Mesendoderm (in vitro differentiated cells): ENCODE measurements at places on chromosomes 2 and 18.
A peak's percentile ranks its signal among the peaks of the same experiment; 100 is the strongest.

GRCh38 chr2:168239281-168239680 lies 8.1 kb downstream of the STK39 start:
- no peak for DNase-seq

- no peak for DNase-seq
These were observed 48.5 kb downstream of the ANTXR1 start for GRCh38 chr2:69061525-69061924.

GRCh38 chr18:35658112-35658511 lies 76.6 kb downstream of the GALNT1 start:
- peak; percentile 62 for DNase-seq

DNA sequence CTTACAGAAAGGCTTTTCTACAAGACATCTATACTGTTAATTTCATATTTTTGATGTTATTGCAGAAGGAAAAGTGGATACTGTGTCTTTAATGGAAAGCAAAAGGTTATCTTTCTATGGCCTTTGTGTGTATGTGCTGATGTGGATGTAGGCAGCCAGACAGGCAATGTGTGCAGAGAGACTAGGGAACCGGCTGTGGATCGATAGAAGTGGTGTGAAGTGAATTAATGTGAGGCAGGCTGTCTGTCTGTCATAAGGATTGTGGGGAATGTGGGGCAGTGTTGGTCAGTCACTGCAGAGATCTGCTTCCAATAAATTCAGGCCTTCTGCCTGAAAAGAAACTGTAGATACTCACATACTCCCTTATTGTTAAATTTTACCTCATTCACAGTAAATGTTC lies 156.7 kb downstream of the WDR7 start:
- DNase-seq = no peak

GRCh38 chr2:159456500-159457426 lies 159.6 kb downstream of the BAZ2B start:
- DNase-seq = no peak

- peak; percentile 80 for DNase-seq
These were observed 152.1 kb downstream of the THSD7B start for GRCh38 chr2:136917411-136917881.

GRCh38 chr2:105798595-105798994 lies 53.9 kb downstream of the NCK2 start:
- no peak for DNase-seq

DNA sequence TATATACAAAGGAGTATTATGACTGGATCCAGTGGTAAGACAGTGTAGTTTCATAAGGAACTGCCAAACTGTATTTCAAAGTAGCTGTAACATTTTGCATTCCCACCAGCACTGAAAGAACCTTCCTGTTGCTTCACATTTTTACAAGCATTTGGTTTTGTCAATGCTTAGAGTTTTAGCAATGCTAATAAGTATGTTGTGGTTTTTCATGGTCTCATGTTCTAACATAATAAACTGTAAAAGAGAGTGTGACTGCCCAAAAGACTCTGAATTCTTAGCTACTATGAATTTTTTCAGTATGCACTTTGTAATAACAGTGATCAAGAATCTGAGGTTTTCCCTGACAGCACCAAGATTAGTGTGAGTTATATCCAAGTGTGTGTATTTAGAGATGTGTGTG lies 604.2 kb downstream of the XIRP2 start:
- DNase-seq = no peak

DNA sequence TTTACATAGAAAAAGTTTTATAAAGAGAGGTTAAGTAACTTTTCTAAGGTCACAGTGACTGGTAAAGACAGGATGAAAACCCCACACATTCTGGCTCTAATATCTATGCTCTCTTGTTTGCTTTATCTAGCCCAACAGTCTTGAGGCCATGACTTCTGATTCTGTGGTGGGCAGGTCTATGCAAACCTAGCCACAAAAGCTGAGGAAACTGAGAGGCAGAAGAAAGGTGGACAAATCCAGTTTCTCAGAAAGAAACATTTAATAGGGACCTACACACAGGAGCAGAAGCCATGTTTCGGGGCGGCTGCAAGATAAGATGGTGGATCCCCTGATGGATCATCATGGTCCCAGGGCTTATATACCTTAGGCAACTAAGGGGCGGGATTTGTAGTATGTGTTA lies 21.8 kb downstream of the HSPD1 start:
- no peak for DNase-seq

- no peak for DNase-seq
These were observed 166.2 kb downstream of the ACKR3 start for GRCh38 chr2:236735825-236736238.

- peak; percentile 91 for DNase-seq
These were observed 229.7 kb downstream of the ANKRD36B start for GRCh38 chr2:97359861-97360584.

GRCh38 chr18:12293831-12294230 lies 14.2 kb upstream of the TUBB6 start:
- no peak for DNase-seq

GRCh38 chr2:233075966-233076339 lies 15.8 kb downstream of the INPP5D start:
- DNase-seq = peak; percentile 62

- DNase-seq = peak; percentile 47
These were observed 145.5 kb downstream of the ZNF236 start for GRCh38 chr18:76967721-76968472.

DNA sequence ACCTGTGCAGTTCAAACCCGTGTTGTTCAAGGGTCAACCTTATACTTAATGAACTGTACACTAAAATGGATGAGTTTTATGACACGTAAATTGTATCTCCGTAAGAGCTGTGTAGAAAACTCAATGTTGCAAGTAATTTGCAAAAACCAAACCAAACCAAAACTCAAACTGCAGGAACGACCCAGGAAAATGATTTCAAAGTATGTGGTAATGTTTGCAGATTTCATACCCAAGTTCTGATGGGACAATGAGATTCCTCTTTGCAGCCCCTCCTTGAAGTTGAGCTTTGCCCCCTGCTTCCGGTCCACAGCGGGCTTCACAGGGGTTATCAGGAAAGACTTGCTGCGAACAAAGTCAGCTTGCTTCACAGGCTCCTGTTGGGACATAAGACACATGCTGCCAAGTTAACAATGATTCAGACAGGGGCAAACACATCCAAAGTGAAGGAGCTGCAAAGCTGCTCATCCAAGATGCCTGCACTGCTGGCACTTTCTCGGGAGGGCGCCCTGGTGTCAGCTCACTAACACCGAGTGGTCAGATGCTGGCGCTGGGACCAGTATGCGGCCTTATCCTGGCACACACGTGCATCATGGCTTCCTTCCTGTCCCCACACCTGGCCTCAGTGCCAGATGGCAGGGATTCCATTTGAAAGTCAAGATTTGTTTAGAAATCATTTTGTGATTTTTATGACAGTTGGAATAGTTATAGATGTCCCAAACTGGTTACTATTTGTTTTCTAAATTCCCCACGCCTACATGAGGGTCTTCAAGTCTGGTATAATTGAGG lies 65.2 kb upstream of the MGAT4A start:
- no peak for DNase-seq

GRCh38 chr18:31205273-31205672 lies 42.6 kb upstream of the DSC1 start:
- DNase-seq = no peak

GRCh38 chr18:25313268-25313667 lies 38.7 kb downstream of the ZNF521 start:
- DNase-seq = peak; percentile 19

DNA sequence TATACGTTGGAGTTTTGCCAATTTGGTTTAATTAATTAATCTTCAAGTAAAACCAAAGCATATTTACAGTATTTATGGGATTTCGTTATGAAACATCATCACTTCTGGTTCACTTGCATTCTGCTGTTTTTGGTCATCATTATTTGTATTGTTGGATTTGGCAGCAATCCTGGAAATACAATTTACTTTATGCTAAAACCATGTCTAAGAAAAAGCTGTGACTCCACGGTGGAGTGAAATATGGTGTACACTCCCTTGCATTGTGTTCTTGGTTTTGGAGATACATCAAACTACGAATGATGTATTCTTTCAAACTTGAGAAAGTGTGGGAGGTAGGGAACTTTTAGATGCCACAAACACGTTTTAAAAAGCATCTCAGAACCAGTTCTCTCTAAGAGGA lies 106.4 kb downstream of the CTAGE1 start:
- no peak for DNase-seq

DNA sequence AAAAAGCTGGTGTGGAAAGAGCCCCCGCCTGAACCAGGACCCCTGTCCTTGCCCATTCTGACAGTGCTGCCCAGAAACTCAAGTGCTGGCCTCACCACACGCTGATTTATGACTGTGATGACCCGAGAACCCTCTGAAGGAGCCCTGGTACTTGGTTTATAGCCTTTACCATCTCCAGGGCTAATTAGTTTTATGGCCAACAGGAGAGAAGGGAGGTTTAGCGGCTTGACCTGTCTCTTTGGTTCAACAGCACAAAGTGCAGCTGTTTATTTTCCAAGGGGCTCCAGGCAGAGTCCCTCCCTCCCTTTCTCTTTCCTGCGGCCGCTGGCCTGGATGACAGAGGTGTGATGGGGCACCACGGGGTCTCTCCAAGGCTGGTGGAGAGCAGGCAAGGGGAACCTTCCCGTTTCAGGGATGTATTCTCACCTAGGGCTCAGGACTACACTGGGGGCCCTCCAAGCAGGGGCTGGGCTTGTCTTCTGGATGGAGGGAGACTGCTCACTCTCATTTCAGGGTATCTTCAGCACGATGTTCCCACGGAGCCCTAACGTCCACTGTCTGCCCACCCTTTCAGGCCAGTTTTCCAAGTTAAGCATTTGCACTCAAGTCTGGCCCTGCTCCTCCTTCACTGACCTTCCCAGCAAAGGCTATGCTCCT lies 174.2 kb upstream of the GLI2 start:
- no peak for DNase-seq

- DNase-seq = no peak
These were observed 150.3 kb downstream of the PLEKHA3 start for GRCh38 chr2:178630581-178630980.

- no peak for DNase-seq
These were observed 27.3 kb upstream of the TMX3 start for GRCh38 chr18:68742206-68742605.

DNA sequence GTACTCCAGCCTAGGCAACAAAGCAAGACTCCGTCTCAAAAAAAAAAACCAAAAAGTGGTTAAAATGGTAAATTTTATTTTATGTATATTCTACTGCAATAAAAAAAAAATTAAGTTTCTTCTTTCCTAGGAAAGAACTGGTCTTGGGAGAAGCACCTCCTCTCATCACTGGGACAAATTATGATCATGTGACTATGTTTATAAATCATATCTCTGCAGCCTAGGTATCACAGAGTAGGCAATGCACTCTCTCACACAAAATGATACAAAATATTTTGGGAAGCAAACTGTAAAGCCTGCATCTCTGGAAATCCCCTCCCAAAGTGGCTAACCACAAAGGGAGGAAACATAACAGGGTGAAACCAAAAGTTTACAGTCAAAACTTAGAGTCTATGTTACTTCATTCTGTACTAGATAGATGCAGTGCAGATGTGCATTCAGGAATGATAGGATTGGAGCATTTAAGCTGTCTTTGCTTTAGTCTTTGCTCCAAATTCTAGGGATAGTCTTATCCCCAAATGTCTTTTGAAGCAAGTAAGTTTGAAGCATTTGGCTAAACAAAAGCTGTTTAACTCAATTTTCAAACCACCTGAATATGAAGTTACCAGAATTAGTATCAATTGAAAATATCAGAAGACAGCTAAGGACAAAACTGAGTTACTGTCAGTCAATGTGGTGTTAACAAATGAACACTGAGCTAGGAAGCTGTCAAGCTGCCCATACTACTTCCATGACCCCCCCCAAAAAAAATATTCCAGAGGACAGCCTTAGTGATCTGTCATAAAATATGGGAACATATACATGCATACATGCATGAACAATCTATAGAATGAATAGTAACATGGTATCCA lies 21.1 kb upstream of the MALT1 start:
- DNase-seq = no peak

GRCh38 chr2:120149406-120149805 lies 73.8 kb downstream of the TMEM185B start:
- no peak for DNase-seq

- DNase-seq = no peak
These were observed 413.8 kb downstream of the RAD51AP2 start for GRCh38 chr2:17104454-17104853.

DNA sequence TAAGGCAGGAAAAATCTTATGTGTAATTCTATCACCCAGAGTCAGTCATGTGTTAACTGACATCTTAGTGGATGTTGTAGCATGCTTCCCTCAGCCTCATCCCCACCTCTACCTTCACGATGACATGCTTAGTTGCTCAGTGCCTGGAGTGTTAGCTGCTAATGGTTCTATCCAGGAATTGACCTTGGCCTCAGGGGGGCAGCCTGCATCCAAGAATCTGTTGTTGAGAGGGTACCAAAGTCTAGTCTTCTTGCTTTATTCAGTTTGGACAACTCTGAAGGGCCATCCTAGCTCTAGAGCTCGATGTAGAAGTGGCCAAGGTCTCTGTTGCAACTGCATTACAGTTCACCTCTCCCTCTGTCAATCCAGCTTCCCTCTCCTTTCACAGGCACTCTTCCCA lies 61.2 kb downstream of the ACYP2 start:
- peak; percentile 76 for DNase-seq

- no peak for DNase-seq
These were observed 87.0 kb downstream of the EIPR1 start for GRCh38 chr2:3290655-3291054.

GRCh38 chr2:168458139-168458538 lies 2.1 kb downstream of the CERS6 start:
- no peak for DNase-seq

GRCh38 chr2:29394311-29394980 lies 279.2 kb downstream of the CLIP4 start:
- peak; percentile 73 for DNase-seq

DNA sequence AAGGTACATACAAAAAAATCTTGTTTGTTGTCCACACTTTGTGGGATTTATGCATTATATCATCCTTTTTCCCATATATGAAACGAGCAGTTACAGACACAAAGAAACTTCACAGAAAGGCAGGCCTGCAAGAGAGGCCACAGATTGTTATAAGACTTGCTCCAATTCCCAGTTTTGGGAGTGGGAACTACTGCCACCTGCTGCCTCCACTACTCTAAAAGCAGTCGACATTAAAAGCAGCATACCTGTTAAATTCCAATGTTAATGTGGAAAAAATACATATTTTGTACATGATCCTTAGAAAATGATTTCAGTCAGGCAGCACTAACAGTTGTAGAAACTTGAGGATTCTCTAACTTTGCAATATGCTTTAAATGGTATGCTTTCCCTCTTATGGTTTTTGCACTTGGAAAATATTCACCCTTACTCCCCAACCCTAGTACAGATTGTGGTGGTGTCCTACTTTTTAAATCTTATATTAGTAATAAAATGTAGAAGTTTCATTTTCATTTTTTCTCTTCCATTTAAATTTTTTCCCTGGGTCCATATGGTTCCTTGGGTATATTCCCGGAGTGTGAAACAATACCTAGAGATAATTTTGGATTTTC lies 37.9 kb downstream of the SLC38A11 start:
- peak; percentile 61 for DNase-seq

DNA sequence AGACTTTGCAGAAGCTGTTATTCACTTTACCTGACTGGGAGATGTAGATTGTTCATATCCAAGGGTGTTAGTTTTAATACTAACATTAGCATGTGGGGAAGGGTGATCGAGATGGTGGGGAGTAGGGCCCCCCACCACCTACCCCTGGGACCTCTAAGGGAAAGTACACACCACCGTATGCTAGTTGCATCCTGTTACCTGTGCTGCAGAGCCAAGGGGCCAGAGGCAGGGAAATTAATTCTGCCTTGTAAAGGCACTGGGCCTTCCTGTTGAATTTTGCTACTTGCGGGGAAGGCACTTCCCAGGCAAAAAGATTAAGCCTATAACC lies 9.0 kb downstream of the STEAP3 start:
- DNase-seq = no peak

GRCh38 chr2:99659874-99660273 lies 170.1 kb upstream of the REV1 start:
- DNase-seq = no peak
